ENCODE measurements at places on chromosomes 1 and 21.

DNA sequence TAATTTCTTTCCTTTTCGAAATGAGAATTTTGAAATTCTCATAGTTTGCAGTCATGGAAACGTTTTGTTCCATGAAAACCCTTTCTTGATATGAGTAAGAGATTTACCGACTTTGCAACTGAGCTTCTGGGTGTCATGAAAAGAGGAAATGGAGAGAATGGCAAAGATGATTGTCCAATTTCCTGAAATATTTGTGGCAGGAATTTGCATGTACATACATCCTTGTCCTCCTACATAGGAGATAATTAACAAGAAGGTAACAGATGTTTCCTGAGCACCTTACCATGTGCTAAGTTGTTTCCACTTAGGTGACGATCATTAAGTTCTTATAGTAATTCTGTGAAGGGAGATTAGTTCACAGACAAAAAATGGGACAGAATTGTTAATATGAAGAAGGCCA is 170.7 kb downstream of the NEGR1 start:
- DNase-seq = no peak

DNA sequence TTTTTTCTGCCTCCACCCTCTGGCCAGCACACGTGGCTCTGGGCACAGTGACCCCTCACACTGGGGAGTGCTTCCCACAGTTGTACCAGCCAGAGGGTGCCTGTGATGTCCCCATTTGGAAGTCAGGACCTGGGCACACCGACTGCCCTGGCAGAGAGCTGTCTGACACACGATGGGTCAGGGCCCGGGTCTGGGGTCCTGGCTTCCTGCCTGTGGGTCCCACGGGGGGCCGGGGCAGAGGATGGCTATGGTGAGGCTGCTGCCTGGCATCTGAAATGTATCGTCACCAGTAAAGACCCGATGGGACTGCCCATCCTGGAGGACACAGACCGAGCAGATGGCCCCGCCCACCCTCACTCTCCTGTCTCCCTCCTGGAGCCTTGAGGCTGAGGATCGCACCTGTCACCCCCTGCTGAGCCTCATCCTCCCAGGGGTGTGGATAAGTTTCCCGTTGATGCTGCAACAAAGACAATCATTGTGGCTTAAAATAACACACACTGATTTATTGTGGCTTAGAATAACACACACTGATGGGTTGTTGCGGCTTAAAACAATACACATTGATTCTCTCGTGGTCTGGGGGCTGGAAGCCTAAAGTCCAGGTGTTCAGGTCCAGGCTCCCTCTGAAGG is 88.8 kb upstream of the TTC34 start:
- no peak for DNase-seq

GRCh38 chr1:84668185-84668584 is 22.1 kb downstream of the SSX2IP start:
- no peak for DNase-seq

DNA sequence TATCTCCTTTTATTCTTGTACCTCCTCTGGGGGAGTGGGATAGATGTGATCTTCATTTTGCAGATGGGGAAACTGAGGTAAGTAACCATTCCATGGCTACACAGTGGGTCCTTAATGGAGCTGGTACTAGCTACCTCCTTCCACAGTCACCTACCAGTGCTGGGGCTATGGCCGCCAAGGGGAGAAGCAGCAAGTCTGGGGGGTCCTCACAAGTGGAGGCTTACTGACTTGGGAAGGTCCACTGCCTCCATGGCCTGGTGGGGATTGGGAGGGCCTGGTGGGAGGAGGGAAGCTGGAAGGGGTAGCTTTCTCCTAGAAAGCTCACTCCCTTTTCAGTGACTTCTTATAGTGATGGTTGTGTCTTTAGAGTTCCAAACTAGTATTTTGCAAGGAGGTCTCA is 5.9 kb upstream of the FOXO6 start:
- no peak for DNase-seq

GRCh38 chr1:207497941-207498340 is 2.0 kb downstream of the CR1 start:
- DNase-seq = no peak

DNA sequence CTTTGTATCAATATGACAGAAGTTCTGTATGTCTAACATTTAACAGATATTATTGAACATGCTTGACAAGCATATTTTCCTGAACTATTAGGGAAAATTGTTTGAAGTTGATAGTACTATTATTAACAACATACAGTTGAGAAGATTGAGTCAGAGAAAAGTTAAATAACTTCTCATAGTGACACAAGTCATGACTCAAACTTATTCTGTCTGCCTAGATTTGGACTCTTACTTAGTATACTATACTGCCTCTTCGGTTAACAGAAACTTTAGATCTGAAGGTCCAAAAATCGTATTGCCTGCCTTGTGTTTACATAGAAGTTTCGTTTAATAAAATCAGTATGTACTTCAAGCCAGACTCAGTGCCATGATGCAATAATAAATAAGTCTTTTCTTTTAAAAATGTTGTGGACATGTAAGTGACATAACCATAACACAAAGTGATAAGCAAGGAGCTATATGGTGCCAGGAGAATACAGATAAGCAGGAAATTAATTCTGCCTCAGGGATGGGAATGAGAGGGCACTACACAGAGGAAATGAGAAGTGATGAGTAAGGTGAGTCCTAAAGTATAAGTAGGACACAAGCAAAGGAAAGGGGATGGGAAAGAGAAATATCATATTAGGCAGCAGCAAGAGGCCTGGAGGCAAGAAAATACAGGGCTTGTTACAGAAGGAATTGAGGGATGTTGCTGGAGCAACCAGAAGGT is 48.1 kb downstream of the LHX9 start:
- no peak for DNase-seq

- DNase-seq = no peak
Observed at GRCh38 chr1:107449326-107449725, 308.5 kb downstream of the NTNG1 start.

DNA sequence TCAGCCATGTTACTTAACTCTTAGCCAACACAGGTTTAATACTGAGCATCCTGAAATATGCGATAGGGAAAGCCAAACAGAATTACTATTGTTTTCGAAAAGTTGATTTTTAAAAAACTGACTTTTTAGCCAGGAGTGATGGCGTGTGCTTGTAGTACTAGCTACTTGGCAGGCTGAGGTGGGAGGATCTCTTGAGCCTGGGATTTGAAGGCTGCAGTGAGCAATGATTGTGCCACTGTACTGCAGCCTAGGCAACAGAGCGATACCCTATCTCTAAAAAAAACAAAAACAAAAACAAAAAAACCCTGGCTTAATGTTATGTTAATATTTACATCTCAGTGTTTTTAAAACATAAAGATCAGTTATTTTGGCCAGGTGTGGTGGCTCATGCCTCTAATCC is 16.7 kb downstream of the NMNAT1 start:
- DNase-seq = no peak

DNA sequence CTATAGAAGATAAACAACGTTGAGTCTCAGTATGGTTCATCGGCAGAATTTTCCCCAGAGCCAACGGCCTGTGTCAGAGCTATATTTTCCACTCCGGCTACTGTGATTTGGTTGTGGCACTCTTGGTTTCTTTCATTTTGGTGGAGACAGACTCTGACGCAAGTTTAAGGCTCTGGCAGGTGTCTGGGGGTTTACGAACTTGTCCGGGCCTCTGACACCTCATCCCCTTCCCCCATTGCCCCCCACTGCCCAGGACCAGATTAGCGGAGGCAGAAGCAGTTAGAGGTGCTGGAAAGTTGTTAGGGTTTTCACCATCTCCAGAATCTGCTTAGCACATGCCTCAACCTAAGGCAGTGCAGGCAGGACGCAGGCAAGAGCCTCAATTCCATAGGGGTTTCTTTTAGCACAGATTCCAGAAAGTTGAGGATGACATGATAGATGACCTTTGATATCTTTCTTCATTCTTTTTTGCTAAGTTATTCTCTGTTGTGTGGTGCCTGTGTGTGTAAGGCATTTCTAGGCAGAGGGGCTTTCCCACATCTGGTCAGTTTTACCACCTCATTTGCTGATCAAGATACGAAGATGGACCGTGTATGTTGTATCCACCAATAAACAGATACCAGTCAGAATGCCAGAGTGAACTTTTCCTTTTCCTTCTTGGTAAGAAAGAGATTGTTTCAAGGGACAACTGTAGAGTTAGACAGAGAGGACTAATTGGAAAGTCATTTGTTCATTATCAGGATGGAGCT is 18.4 kb upstream of the IL10 start:
- no peak for DNase-seq

DNA sequence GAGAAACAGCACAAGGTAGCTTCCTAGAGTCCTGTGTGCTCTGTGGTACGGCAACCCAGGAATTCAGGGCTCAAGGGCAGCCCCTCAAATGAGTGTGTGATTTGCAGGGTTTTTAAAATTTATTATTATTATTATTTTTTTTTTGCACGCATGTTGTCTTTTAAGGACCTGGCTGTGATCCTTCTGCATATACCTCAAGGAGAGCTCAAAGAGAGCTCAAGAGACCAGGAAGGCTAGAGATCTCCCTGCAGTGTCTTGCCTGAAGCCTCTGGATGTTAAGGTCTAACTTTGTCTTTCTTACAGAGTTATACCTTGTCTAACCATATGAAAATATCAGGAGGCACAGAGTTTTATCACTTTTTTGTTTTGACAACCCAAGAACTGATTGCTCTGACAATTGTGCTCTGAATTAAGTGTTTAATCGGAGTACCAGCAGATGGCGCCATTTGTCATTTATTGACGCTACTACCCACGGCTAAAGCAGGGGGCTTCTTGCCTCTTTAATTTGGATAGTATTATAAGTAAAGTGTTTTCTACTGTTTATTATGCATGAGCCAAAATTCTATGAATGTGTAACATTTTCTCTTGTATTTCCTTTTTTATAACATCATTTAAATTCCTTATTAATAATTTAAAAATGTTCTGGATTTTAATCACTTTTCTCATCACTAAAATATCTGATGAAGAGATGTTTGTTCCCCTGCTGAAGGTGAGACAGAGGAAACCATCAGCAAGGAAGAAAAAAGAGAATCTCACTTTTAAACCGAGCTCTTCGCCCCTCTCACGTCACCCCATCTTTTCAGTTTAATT is 35.8 kb upstream of the LMO4 start:
- DNase-seq = no peak

GRCh38 chr1:85049735-85050166 is 1.5 kb upstream of the MCOLN3 start:
- no peak for DNase-seq

DNA sequence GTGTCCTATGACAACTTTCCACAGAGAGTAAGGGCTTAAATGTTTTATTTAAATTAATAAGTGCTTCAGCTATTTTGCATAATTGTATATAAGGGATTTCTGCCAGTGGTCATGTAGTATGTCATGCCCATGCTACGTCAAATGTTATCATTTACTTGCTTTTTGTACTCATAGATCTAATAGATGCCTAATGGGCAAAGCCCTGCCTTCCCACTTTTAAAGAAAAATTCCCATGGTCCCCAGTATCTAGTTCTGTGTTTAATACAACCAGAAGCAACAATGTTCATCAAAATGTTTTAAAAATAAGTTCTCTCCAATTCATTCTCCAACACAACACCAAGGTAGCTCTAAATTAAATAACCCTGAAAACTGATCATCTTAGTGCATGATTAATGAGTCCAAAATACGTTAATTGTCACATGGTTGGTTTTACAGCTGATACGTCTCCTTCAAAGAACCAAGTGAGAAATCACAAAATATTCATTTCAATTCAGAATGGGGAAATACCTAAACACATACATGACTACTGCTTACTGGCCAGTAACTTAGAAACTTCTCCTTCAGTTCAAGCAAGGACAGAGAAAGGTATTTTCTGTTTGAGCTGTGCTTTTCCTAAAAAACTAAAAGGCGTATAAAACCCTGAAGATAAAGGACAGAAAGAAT is 49.1 kb upstream of the SDC3 start:
- no peak for DNase-seq

DNA sequence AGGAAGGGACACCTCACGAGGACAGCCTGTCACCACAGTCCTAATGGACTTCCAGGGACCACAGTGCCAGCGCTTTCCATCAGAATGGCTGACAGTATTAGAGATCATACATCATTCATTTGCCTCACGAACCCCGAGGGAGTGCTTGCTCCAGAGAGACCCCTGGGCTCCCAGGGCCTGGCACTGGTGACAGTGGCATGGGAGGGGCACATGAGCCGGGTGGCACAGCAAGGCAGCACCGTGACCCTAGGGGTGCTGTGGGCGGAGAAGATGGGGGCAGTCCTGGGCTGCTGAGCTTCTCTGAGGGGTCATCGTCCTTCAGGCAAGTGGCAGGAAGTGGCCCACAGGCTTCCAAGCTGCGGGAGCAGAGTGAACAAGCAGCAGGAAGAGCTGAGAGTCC is 16.4 kb upstream of the TSPEAR start:
- no peak for DNase-seq

GRCh38 chr1:83034851-83035250 is 964.1 kb downstream of the TTLL7 start:
- no peak for DNase-seq

GRCh38 chr1:43844114-43844513 is 89.5 kb upstream of the ARTN start:
- no peak for DNase-seq

GRCh38 chr1:1085171-1085841 is 11.2 kb upstream of the RNF223 start:
- DNase-seq = no peak

GRCh38 chr1:45585496-45586075 is 1.7 kb downstream of the NASP start:
- no peak for DNase-seq

- DNase-seq = no peak
Observed at GRCh38 chr1:175402336-175402735, 209.8 kb upstream of the KIAA0040 start.

- no peak for DNase-seq
Observed at GRCh38 chr21:43640400-43640799, 18.9 kb downstream of the HSF2BP start.

DNA sequence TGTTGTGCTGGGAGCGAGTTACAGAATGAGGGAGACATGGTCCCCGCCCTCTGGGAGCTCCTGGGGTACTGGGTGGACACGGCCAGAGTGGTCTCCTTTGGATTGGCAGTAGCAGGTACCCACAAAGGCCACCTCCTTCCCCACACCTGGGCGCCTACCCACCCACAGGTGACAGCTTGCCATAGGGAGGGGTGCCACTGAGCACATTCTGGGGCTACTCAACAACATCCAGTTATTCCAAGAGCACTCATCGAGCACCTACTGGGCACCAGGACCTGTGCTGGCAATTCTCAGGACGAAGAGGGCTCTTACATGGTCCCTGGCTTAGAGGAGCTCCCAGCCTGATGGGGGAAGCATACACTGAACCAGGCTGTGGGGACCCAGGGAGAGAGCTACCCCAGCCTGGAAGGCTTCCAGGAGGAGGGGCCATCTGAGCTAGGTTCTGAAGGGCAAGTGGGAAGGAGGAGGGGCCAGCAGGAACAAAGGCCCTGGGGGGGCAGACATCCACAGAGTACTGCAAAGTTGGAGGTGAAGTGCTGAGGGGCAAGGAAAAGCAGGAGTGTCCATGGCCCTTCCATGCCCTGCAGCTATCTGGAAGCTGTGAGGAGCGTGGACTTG is 22.0 kb downstream of the MRPL37 start:
- DNase-seq = no peak

DNA sequence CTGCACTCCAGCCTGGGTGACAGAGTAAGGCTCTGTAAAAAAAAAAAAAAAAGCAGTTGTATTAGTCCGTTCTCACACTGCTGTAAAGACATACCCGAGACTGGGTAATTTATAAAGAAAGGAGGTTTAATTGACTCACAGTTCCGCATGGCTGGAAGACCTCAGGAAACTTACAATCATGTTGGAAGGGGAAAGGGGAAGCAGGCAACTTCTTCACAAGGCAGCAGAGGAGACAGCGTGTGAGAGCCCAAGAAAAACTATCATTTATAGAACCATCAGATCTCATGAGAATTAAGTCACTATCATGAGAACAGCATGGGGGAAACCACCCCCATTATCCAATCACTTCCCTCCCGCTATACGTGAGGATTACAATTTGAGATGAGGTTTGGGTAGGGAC is 151.7 kb upstream of the NR5A2 start:
- DNase-seq = no peak
